ENCODE measurements at places on chromosomes 16 and 17.

GRCh38 chr16:35352431-35352830, 1893.0 kb downstream of the TP53TG3F start:
- no peak for DNase-seq

GRCh38 chr17:37160944-37161343, 212.2 kb downstream of the AATF start:
- DNase-seq, result no peak

DNA sequence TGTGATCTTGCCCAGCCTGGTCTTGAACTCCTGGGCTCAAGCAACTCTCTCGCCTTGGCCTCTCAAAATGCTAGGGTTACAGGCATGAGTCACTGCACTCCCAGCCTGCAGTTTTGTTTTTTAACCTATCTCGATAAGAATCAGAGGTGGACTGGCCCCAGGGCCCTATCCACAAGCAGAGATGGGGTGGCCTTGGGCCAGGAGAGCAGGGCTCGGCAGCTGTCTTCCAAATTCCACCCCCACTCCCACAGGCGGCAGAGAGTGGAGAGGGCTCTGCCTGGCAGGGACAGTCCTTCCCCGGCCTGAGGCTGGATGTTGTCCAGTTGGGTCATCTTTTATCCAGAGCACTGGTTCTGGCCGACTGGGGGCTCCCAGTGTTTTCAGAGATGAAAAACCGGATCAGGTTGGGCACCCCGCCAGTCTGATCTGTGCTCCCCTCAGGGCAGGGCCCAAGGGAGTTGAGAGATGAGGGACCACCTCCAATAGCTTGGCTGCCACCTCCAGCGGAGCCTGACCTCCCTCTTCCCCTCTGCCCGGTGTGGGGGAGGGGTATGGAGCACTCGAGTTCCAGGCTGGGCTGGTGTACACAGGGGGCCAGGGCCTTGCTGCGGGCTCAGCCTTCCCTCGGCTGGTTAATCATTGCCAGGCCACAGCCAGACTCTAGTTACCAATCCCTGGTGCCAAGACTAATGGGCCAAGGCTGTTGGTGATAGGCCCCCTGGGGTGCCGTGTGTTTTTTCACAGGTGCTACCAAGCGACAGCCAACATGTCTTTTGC, 30.3 kb upstream of the MYO15B start:
- no peak for DNase-seq

DNA sequence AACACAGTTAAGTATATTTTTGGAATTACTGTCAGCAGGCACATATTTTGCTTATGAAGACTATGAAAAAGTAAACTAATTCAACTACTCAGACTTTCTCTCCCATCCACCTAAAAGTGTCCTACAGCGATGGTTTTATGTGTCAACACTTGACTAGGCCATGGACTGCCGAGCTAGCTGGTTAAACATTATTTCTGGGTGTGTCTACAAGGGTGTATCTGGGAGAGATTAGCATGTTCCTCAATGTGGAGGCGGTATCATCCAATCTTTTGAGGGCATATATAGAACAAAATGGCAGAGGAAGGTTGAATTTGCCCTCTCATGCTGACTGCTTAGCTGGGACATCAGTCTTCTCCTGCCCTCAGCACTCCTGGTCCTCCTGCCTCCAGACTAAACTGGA, 82.7 kb upstream of the CDYL2 start:
- no peak for DNase-seq

GRCh38 chr16:79099716-79100115, 500.8 kb downstream of the MAF start:
- DNase-seq, result no peak

DNA sequence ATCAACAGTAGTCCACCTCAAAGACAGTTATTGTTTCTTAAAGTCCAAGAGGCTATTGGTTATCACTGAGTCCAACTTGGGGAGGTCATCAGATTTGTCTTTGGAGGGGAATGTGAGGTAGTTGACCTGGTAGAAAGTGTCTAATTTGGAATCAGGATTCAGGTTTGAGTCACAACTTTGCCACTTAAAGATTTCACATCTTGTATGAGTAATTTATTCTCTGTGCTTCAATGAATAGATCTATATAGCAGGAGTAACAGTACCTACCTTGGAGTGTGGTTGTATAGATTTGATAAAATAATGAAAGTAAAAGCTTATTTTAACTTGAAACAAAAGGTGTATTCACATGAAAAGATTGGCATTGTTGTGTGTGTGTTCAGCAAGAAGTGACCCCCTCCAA, 119.3 kb upstream of the TBX2 start:
- no peak for DNase-seq

GRCh38 chr17:68450391-68450790, 6.9 kb downstream of the WIPI1 start:
- DNase-seq, result no peak

- DNase-seq, result no peak
Observed at GRCh38 chr16:60346256-60346655, 1612.1 kb upstream of the GOT2 start.

- DNase-seq, result no peak
Observed at GRCh38 chr16:57025941-57026777, 36.8 kb downstream of the NLRC5 start.

GRCh38 chr16:4270091-4270490, 2.7 kb downstream of the TFAP4 start:
- no peak for DNase-seq

DNA sequence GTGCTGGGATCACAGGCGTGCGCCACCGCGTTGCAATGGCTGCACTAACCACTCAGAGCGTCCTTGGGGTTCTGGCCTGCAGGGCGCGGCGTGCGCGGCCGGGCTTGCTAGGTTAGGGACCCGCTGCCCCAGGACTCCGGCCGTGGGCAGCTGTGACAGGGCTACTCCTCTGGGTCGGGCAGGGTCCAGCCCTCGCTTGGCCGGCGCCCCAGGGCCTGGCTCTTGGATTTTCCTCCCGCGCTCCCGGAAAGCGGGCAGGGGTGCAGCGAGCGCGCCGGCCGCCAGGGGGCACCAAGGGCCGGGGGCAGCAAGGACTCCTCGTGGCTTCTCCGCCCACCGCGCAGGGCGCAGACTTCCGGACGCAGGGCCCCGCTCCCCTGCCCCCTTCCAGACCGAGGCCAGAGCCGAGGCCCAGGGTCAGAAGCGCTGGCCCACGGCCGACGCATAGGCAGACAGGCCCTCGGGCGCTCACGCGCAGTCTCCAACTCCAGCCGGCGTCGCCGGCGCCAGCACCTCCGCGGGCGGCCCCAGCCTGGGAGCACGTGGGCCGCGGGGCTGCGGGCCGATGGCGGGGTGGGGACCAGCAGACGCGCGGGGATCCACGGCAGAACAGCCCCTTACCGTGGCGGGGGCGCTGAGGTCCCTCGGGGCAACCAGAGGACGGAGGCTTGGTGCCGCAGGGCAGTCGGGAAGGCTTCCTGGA, 355 bp downstream of the TLE7 start:
- DNase-seq, result peak; percentile 28

GRCh38 chr17:7240375-7240774, 1.1 kb upstream of the PHF23 start:
- no peak for DNase-seq

GRCh38 chr17:74431568-74432423, at the start of gene GPRC5C:
Gene GPRC5C (plus strand): TSS chr17:74432088. CDS start chr17:74439777, 7,689 bp downstream.
- peak; percentile 49 for DNase-seq

- no peak for DNase-seq
Observed at GRCh38 chr17:70905796-70906195, 736.5 kb downstream of the KCNJ2 start.

DNA sequence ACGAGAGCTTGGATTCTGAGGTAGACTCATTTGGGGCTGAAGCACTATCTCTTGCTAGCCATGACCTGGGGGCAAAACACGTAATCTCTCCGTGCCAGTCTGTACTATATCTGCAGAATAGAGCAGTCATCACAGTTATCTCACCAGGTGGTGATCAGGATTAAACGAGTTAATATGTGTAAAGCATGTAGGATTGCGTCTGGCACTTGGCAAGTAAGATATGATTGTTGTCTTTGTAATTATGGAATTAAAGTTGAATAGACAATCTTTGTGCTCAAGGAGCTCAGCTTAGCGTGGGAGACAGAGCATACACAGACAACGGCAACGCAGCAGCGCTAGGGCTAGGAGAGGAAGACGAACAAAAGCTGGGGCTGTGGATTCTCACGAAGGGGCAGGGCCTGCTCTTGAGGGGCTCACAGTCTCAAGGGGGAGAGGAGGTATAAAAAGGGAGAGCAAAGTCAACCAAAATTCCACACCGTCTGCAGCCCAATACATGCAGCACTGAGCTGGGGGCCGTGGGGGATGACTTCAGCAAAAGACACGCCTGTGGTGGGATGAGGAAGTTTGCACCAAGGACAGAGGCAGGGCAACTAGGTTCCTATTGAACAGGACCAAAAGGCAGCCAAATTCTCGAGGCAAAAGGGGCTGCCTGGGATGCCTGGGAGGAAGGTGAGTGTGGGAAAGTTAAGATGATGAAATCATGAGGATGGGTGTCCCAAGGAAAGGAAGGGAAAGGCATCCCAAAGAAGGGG, 68.6 kb downstream of the SDK2 start:
- DNase-seq, result no peak

DNA sequence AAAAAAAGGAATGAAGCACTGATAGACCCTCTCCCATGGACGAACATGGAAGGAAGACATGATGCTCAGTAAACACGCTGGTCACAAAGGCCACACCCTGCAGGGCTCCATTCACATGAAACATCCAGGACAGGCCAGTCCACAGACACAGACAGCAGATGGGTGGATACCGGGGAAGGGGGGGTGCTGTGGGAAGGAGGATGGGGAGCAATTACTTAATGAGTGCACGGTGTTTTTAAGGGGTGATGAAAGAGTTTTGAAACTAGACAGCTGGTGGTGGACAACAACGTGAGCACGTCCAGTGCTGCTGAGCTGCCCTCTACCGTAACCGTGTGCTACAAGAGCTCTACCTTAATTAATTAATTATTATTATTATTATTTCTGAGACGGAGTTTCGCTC, 6.0 kb upstream of the SLC16A3 start:
- DNase-seq, result no peak

DNA sequence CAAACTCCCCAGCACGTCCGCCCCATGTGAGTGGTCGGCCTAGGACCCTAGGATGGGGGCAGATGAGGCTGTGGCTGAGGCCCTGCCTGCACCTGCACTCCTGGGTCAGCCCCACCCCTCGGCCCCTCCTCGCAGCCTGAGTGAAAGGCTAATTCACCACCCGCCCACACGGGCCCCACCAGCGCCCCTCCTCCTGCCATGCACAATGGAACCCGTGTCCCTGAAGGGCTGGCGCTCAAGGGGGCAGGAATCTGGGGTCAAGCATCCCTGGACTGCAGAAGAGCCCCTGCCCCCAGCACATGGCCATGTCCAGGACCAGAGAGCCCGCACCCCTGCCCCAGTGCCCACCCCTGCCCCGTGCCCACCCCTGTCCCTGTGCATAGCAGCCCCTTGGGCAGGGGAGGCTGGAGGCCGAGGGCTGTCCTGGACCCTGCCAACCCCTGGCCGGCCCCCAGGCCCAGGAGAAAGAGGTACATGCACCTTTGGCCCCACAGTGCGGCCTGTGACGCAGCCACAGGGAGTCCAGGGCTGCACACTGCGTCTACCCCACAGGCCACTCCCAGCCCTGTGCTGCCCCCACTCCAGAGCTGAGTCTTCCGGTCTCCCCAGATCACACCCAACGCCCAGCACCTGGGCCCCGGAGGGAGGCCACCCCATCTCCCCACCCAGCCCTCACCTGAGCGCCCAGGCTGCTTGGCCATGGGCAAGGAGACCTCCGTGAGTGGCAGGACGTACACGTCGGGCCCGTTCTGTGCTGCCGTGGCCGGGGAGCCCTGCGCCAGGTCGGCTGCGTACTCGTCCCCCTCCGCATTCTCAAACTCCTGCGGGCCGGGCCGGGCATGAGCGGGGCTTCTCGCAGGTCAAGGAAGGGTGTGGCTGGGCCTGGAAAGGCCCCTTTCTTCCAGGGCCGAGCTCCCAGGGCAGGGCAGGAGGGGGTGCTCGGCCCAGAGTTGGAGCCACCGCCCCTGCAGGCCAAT, 34.6 kb upstream of the PVALEF start:
- DNase-seq, result no peak

DNA sequence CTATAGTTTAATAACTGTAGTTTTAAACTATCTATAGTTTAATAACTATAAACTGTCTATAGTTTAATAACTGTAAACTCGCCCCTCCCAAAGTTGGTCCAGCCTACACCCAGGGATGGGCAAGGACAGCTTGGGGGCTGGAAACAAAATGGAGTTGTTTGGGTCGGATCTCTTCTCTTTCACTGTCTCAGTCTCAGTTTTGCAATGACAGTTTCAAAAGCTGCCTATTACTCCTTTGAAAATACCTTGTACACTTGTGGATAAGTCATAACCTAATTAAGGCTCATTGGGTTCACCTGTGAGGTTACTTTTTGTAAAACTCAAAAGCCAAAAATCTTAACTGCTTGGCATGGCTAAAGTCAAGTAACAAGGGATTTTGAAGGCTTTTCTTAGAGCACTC, 31.4 kb downstream of the C16orf54 start:
- DNase-seq, result no peak

DNA sequence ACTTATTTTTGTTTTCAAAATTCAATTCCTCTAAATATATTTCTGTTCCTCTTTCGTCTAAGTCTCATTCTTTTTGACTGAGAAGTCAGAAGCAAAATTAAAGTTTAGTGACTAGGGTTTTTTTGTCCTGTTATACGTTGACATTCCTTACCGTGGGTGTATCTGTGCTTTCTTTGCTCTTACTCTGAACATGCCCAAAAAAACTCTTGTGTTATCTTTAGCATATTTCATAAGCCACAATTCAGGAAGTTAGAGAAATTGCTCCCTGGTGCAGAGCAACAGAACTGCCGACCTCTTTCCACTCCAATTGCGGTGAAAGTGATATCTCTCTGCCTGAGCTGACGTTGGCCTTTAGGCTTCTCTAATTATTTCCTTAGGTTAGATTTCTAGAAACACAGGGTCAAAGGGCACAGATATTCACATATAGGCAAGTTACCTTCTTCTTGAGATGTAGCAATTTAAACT, 65.7 kb downstream of the CENPV start:
- DNase-seq, result no peak

DNA sequence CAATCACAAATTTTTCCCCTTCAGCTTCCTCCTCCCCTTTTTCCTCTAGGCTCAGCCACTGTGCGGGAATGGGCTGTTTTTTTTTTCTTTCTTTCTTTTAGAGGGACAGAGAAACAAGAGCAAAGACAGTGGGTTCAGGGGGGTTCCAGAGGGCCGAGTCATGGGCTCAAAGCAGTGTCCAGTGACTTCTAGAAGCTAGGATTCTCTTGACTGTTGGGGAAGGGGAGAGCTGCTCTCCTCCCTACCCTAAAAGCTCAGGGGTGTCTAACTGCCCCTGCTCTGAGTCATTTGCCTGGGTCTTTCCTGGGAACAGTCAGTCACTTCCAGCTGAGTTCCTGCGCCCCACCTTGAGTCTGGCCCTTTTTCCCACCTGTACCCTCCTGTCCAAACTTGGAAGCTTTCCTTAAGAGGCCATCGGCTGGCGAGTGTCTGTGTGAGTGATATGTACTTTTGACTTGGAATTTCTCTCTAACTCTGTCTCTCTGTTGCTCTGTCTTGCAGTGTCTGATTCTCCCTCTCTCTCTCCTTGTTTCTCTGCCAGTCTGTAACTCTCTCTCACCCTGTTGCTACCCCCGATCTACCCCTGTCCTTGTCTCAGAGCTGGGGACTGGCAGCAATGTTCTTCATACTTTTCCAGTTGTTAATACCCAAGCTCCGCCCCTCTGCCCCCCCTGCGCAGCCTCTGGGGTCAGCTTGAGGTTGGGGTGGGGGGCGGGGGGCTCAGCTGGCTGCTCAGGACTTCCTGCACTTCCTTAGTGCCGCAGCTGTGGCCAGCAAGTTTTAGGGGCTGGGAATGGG, 2.4 kb downstream of the THRA start:
- no peak for DNase-seq

- no peak for DNase-seq
Observed at GRCh38 chr16:84572096-84572495, 45.8 kb downstream of the COTL1 start.

- DNase-seq, result no peak
Observed at GRCh38 chr16:72301523-72302236, 129.7 kb upstream of the PMFBP1 start.

All from stimulated activated CD4-positive, alpha-beta T cell treated with anti-CD3 and anti-CD28 coated beads, Interleukin-4, amount 100 ng/mL, for 4 hours (primary cell).